ENCODE measurements at places on chromosomes 2 and 18.

- peak; percentile 15 for DNase-seq
Measured at GRCh38 chr2:3257166-3257565, 120.5 kb downstream of the EIPR1 start.

GRCh38 chr2:213315168-213315876 is 31.1 kb downstream of the SPAG16 start:
- DNase-seq: no peak

- peak; percentile 57 for DNase-seq
Measured at GRCh38 chr18:73638709-73639108, 508.9 kb downstream of the FBXO15 start.

DNA sequence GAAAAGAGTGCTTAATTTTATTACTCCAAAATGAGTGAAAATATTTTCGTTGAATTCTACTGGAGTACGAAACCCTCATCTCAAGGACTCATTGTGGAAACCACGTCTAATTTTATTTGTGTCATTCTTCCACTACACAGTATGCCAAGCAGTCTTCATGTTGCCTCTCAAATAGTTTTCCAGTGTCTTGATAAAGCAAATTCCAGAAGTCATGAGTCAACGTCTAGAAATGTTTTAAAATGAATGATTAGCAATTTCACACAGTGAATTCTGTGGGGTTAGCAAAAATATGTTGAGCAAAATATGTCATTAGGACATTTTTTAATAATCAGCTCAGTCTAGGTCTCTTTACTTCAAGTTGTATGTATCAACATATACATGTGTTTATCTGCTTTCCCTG is 865.5 kb downstream of the DSC3 start:
- peak; percentile 20 for DNase-seq

- no peak for DNase-seq
Measured at GRCh38 chr2:36423172-36423571, 67.6 kb downstream of the CRIM1 start.

GRCh38 chr18:29873211-29873610 is 1169.3 kb downstream of the DSC3 start:
- DNase-seq: no peak

DNA sequence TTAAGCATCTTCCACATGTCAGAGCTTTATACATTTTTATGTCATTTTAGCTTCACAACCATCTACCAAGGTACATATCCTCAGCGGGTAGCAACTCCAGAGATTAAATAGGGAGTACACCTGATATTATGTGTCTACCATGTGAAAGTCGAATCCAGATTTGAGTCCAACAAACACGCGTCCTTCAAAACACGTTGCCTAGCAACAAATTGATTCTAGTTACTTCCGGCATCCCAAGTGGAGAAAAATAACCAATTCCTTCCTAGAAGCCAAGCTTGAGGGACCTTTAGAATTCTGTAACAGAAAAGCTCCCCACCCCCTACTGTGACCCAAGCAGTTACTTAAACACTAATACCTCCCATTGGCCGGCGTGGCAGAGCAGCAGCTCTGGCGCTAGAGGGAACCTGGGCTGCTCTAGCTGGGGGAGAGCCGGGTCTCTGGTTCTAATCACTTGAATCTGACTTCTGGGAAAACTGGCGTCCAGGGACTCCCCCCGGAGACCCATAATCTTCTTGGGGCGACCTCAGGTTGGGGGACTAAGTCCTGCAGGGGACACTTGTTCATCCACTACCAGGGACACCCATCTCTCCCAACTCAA is at the start of gene ERICH2:
ERICH2 (plus strand) TSS at position 371 of the 598 bp plus-strand sequence. CDS start 304 bp downstream, outside the sequence.
- DNase-seq: peak; percentile 30

- peak; percentile 21 for DNase-seq
Measured at GRCh38 chr2:4190548-4190947, 487.2 kb downstream of the DCDC2C start.

- DNase-seq: no peak
Measured at GRCh38 chr2:174673876-174674275, 76.3 kb upstream of the WIPF1 start.

DNA sequence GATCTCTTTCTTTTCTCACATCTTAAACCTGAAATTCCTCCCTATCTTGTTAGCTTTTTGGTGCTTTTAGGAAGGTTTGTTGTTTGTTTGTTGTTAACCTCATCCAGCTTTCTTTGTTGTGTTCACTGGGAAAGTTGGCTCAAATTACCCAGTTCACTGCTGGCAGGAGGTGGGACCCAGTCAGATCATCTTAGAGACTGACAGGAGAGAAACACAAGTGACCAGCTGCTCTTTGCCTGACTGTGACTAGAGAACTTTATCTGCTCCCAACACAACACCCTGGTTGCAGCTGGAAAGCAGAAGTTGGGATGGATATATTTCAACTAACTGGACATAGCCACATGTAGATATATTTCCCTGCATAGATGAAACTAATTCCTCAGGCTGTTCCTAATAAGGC is 10.0 kb downstream of the MAPK4 start:
- DNase-seq: no peak

DNA sequence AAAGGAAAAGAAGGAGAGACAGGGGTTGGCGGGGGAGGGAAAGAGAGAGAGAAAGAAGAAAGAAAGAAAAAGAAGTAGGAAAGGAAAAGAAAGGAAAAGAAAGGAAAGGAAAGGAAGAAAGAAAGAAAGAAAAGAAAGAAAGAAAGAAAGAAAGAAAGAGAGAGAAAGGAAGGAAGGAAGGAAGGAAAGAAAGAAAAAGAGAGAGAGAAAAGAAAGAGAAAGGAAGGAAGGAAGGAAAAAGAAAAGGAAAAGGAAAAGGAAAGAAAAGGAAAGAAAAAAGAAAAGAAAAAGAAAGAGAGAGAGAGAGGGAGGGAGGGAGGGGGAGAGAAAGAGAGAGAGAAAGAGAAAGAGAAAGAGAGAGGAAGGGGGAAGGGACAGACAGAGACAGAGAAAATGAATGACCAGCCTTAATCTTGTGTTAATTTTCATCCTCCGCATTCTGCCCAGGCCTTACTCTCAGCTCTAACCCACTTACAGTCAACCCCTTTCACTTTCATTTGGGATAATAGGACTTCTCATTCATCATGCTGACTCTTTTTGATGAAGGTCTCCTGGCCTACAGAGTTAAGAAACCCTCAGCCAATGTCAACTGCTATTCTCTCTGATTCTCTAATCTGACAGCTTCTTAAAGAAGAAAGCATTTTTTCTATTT is 207.3 kb downstream of the SUCLG1 start:
- DNase-seq: no peak

DNA sequence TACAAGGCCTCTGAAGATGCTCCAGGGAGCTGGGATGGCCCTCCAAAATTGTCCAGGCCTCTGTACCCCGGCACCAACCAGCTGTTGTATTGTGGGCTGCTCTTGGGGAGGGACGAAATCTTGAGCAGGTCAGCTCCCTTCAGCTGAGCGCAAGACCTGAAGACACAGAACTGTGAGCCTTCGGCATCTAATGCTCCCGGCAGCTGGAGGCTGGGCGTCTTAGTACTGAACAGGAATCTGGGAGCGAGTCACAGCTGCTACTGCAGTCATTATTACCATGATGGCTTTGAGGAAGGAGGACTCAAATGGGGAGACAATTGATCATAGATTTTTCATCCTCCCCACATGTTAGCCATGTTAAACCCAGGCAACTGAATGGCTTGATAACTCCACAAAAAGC is 83.0 kb upstream of the LTBP1 start:
- DNase-seq: no peak

DNA sequence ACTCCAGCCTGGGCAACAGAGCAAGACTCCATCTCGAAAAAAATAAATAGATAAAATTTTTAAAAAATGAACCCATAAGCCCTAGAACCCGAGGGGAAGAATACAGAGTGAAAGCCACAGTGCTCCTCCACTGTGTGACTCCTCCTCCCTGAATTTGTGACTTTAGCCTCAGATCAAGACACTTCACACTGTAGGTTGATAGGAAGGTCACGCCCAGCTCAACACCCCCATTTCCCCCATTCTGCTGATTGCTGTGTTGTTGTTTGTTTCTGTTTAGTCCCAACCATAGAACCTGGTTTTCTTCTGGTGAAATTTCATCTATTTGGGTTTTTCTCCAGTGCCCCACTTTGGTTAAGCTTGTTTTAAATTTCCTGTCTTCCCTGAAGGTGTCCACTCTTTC is 102.2 kb downstream of the VIT start:
- no peak for DNase-seq

DNA sequence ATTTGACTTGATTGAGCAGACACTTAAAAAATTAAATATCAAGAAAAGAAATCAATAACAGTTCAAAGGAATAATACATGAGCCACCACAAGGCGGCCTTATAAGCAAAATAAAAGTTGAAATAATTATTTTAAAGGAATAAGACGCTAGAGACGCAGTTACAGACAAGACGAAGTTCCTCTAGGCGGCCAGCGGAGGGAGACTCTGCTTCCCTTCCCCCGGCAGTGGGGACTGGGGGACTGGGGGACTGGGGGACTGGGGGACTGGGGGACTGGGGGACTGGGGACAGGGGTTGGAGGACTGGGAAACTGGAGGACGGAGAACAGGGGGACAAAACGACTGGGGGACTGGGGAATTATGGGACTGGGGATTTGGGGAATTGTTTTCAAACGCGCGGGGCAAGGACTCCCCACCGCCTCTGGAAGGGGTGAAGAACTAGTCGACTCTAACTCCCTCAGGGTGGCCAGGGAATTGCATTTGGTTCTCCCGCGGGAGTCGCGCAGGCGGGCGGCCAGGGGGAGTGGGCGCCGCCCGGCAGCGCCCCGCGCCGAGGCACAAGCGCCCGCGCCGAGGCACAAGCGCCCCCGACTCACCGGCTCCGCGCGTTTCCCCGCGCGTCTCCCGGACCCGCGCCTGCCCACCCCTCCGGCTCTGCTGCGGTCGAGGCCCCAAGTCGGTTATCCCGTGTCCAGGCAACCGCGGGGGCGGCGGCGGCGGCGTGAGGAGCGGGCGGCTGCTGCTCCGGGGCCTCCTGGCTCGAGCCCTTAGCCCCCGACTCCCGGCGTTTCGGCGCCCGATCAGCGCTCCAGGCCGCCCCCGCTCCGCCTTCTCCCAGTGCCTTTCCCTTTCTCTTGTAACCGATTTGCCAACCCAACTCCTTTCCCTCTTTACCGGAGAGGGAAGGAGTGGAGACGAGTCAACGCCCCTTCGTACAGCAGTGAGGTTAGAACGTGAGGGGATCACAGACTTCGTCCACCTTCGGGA is at the start of gene CCDC178:
CCDC178 (minus strand) TSS at position 662 of the 984 bp plus-strand sequence. CDS start 28,633 bp downstream, outside the sequence.
- peak; percentile 6 for DNase-seq

- DNase-seq: no peak
Measured at GRCh38 chr2:239289545-239289944, 111.3 kb downstream of the HDAC4 start.

DNA sequence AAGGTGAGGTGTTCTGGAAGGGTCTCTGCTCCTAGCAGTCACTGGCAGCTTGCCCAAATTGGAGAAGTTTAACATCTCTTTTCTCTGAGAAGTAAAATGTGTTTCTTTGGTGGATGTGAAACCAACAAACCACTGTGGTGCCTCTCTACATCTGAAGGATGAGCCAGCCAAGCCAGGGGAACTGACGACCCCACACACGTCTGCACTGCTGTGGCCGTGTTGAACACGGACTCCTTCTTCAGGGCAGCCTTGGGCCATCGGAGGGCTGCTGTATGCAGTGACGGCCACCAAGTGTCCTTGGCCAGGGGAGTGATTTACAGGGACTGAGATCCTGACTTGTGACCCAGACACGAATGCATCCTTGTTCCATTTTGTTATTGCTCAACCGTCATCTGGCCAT is 207.8 kb downstream of the ACKR3 start:
- no peak for DNase-seq

- DNase-seq: no peak
Measured at GRCh38 chr18:29217124-29217915, 1040.4 kb upstream of the CDH2 start.

- DNase-seq: no peak
Measured at GRCh38 chr2:185132501-185133041, 534.2 kb downstream of the ZNF804A start.

DNA sequence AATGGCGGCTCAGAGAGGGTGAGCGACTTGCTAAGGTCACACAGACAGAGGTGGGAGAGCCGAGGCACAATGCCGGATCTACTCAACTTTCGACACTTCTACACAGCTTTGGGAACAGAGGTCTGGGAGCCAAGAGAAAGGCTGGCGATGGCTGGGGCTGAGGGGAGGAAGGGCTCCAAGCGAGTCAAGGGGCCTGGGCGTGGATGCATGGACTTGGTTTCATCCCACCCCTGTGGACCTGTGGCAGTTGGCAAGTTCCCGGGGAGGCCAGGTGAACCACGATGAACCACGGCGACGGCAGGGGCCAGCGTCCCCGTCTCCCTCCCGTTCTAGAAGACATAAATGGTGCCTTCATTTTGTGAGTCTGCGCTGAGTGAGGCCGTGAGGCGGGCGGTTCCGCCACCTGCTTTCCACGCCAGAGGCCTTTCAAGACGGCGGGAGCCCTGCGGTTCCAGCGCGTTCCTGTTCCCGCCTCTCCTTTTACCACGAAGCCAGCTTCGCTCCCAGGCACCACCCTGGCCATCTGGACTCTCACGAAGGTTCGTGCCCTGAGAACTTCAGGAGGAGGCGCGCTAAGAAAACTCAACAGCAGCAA is 46.7 kb downstream of the EDAR start:
- no peak for DNase-seq

GRCh38 chr2:9310377-9310776 is 103.8 kb downstream of the ASAP2 start:
- peak; percentile 85 for DNase-seq

DNA sequence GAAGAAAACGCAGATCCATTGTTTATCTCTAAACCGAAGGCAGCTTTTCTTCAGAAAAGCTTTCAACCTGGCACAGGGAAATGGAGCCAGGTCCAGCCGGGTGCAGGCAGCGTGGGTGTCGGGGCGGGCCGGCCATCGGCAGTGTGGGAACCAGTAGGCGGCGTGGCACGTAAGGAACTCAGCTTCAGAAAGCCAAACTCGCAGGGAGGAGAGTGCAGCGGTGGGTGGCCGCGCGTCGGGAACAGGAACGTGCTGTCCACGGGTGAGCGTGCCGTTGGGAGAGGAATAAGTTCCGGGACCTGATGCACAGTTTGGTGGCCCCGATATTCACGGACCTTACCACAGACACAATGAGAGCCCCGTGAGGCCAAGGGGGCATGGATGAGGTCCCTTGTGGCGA is 270.4 kb downstream of the TWIST2 start:
- DNase-seq: no peak

- DNase-seq: peak; percentile 8
Measured at GRCh38 chr2:222309361-222309760, 10.6 kb upstream of the PAX3 start.

DNA sequence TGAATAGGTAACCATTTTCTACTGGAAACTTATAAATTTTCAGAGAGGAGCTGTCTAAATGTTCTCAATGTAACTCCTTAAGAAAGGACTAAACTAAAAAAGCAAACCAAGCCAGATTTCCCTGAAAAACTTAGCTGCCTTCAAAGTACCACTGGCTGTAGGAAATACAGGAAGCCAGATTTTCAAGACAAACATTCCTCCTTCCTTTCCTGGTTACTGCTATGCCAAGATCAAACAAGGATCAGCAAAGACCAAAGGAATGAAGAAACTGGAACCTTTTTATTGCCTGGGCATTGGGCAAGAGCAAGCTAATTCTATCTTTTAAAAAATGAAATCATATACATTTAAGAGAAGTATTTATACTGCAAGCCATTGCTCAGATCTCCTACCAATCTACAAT is 212.7 kb downstream of the DYM start:
- DNase-seq: peak; percentile 59

DNA sequence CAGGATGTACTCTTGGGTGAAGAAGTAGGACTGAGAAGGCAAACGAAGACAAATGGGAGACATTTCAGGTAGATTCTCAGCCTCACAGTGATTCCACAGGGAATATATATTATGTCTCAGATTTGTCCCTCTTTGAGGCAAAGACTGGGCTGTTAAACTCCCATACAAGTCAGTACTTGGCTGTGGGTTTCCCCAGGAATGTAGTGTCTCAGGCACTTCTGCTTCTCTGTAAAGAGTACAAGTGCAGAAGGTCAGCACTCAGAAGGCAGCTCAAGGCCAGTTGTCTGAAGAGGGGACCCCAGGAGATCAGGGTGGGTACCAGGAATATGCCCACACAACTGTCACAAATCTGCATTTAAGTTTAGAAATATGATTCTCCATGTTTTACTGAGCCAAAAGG is 39.9 kb upstream of the COBLL1 start:
- no peak for DNase-seq

Measured in HT1080 (cell line).